ENCODE measurements at places on chromosomes 7 and 10. TPM values are rescaled to one million over a fixed set of nuclear protein-coding genes. Genes with fewer than 3 reads are reported as not detected.
A peak's percentile ranks its signal among the peaks of the same experiment; 100 is the strongest.

GRCh38 chr10:124211921-124212320 lies 118.5 kb upstream of the CHST15 start:
- peak; percentile 70 for DNase-seq

- DNase-seq: peak; percentile 81
These were observed 241.5 kb upstream of the IGFBP3 start for GRCh38 chr7:46162609-46163008.

The CPVL gene
- total RNA-seq: 22.2 TPM

DNA sequence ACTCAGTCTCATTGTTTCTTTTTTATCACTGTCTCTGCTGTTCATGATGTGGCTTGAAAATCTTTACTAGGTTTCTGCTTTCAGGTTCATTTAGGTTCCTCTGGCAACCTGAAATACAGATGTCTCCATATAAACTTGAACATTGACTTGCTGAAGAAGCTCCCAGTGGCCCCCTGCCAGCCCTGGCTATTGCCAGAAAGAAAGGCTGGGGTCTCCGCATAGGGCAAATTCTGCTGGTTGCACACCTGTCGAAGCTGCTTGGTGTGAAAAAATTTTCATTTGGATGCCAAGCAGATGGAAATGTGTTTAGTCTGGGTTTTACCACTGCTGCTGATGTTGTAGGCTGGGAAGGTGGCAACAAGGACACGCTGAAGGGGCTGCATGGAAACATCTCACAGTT lies 826.7 kb upstream of the GHITM start:
- no peak for DNase-seq

GRCh38 chr10:28903063-28903462 lies 225.7 kb downstream of the BAMBI start:
- no peak for DNase-seq

All from astrocyte (in vitro differentiated cells and primary cell).